ENCODE measurements at places on chromosomes 4 and X.

GRCh38 chr4:127533028-127533700 is 99.6 kb upstream of the INTU start:
- DNase-seq = no peak

DNA sequence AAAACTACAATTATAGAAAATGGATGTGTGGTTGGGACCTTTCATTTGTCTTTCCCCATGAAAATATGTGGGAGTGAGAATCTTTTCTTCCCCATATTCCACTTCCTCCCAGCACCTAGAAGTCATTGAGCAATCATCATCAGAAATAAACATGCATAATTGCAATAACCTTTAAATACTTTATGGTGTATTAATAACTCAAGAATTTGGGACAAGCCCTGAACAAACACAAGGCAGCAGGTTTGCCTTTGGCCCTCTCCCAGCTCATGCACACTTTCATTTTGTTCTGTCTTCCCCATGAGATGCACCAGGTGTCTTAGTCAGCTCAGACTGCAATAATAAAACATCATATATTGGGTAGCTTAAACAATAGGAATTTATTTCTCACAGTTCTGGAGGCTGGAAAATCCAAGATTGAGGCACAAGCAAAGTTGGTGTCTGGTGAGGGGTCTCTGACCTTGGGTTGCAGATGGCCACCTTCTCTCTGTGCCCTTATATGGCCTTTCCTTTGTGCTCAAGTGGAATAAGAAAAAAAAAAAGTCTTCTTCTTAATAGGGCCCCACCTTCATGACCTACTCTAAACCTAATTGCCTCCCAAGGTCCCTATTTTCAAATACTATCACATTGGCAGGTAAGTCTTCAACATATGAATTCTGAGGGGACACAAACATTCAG is 34.7 kb upstream of the TMEM184C start:
- DNase-seq = no peak

GRCh38 chr4:40238700-40239548 is 42.1 kb downstream of the RHOH start:
- DNase-seq = peak; percentile 84

DNA sequence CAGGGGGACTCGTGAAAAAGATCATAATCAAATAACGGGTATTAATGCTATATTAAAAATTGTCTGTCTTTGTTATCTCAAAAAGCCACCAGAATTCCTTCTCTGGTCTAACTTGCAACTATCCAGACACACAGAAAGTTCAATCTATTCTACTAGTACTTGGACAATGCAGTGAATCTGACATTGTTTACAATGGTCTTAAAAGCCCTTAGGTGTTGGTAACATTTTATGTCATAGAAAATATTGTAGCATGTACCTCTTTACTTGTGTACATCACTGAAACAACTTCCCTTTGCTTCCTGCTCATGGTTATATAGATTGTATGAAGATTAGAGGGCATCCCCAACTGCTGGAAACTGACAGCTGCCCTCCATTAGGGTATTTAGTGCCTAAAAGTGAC is 71.1 kb upstream of the PPP3CA start:
- no peak for DNase-seq

DNA sequence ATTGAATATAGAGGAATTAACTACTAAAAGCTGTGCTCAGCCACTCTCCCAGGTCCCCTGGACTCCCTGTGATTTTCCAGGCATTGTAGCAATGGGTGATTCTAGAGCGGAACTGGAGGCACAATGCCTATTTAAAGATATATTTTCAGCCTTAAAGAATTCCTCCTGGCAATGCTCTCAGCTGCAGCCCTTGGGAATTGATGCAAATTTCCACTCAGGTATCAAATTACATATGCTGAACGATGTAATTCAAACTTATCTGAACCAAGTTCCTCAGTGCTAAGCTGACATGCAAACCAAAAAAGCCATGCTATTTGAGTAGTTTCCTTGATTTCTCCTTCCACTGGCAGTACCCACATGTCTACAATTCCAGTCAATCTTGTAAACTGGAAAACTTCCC is 86.3 kb upstream of the GABRA3 start:
- DNase-seq = no peak

DNA sequence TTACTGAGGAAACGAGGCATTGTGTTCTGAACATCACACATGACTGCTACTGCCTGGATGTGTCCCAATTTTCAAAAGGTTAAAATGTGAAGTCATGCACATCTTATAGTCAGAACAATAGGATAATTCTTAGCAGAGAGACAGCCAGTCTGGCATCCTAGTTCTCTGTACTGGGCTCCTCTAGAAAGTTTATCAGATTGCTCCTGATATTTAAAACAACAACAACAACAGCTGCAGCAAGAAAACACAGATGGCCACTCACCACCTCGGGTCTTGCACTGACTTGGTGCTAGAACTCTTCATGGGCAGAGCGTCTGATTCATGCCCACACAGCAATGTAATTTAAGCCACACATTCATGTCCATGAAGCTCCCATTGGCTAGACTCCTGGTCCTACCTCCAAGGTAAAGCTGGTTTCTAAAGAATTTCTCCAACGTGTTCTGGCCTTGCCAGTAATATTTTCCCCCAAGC is 33.3 kb upstream of the SLC2A9 start:
- DNase-seq = no peak

GRCh38 chrX:19981947-19982346 is 8.9 kb downstream of the BCLAF3 start:
- DNase-seq = no peak

DNA sequence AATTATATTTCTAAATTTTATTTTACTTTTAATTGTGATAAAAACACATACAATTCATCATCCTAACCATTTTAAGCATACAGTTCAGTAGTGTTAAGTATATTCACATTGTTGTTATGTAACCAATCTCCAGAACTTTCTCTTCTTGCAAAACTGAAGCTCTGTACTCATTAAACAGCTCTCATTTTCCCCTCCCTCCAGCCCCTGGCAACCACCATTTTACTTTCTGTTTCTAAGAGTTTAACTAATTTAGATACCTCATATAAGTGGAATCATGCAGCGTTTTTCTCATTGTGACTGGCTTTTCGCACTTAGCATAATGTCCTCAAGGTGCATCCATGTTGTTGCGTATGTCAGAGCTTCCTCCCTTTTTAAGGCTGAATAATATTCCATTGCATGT is 46.7 kb upstream of the NDP start:
- DNase-seq = no peak

DNA sequence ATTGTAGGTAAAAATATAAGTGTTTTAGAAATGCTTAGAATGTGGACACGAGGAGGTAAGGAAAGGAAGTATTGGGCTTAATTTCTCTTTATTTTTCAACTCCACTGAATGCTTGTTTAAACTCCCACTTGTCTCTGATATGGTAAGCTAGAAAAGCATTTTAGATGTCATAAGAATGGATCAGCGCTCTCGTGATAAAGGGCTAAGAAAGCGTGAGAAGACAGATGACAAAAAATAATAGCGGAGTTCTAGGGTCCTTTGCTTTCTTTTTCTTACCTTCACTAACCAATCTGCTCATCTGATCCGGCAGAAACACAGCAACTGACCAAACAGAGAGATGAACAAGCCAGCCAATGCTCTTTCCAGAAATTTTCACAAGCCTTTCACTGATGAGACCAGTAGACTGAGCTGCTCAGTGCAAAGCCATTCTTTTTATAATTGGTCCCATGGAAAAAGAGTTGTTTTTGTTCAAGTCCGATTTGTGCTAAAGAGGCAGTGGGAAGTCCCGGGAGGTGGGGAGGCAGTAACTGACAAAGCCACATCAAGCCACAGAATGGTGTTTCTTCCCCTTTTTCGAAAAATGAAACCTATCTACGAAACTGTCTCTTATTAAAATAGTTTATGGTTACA is at the start of gene TASL:
TSS of gene TASL (minus strand) at position 405 of the 630 bp plus-strand sequence. CDS start 17,411 bp downstream, outside the sequence.
- DNase-seq = peak; percentile 33

DNA sequence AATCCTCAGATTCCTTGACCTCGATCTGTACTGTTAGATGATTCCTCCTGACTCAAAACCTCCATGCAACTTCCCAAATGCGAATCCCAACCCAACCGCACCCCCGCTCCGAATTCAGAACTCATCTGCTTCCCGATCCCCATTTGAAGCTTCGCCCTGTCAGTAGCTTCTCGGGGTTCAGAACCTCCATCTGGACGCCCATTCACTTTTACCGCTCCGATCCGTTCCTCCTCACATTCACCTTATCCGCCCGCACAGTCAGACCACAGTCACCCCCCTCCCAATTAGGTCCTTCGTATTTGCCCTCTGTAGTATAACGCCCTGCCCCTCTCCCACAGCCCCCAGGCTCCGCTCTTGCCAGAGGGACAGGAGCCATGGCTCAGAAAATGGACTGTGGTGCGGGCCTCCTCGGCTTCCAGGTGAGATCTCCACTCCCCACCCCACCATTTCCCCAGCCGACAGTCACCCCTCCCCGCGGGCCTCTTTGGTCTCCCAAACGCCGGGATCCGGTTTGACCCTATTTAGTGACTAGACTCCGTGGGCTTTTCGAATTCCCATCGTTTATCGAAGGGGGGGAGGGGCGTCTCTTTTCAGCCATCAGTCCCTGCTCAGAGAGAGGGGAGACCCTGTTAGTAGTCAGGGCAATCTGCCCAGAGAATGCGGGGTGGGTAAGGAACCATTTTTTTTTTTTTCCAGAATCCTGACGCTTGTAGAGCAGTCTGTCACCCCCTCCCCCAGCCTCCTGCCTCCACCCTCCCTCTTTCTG is 691 bp downstream of the MAGED1 start:
- DNase-seq = no peak

GRCh38 chrX:134607523-134607922 is 50.7 kb downstream of the PLAC1 start:
- DNase-seq = no peak

DNA sequence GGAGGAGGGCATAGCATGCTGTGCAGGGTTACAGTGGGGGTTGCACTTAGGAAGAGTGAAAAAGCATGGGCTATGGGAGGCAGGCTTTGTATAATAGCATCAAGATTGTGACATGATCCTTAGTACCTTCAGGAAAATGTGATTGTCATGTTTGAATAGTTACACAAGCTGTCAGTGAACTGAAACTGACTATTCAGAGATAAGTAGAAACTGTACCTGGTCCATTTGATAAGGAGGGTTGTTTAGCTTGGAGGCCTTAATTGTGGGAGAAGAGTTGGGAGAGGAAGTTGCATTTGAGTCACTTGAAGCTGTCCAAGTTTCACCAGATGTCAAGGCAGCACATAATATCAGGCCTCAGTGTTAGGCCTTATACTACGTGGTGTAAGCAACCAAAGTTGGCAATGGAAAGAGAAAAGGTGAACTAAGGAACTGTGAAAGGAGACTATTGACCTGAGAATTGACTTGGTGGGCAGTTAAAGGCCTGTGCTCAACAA is 85.0 kb downstream of the TEX13C start:
- DNase-seq = no peak

GRCh38 chr4:100391863-100392262 is 126.0 kb downstream of the EMCN start:
- DNase-seq = no peak

- peak; percentile 26 for DNase-seq
Observed at GRCh38 chr4:76377911-76378310, 43.0 kb downstream of the CCDC158 start.

DNA sequence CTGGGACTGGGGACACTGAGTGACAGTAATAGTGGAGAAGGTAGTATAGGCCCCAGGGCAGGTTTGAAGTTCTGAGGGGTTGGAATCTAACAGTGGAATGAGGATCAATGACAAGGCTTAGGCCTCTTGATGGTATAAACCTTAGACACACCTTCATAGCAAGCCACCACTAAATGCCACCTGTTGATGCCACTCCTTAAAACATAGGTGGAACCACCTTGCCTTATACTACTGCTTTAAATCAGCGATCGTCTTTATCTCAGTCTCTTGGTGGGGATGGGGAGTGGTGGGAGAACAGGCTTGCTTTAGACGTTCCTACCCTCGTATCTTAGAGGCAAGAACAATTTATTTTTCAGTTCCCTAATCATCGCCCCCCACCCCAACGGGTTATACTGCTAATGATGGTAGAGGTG is 1.2 kb downstream of the RAB33B start:
- DNase-seq = no peak

- no peak for DNase-seq
Observed at GRCh38 chr4:123671636-123672404, 275.2 kb downstream of the SPRY1 start.

DNA sequence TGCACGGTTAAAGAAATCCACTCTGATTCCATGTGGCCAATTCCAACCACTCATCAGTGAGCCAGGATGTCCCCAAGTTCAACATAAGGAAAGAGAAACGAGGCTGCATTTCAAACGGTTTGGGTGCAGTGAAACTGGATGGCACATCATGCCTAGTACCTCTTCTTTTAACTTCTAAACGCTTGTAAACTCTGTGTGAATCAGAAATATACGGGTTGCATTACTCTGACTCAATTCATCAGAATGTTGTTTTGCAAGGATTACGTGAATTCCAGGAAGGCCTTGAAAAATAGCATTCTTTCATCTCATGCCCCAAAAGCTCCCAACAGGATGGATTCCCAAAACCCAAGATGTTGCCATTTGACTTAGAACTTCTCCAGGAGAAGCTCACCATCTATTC is 270.4 kb downstream of the LDB2 start:
- no peak for DNase-seq

DNA sequence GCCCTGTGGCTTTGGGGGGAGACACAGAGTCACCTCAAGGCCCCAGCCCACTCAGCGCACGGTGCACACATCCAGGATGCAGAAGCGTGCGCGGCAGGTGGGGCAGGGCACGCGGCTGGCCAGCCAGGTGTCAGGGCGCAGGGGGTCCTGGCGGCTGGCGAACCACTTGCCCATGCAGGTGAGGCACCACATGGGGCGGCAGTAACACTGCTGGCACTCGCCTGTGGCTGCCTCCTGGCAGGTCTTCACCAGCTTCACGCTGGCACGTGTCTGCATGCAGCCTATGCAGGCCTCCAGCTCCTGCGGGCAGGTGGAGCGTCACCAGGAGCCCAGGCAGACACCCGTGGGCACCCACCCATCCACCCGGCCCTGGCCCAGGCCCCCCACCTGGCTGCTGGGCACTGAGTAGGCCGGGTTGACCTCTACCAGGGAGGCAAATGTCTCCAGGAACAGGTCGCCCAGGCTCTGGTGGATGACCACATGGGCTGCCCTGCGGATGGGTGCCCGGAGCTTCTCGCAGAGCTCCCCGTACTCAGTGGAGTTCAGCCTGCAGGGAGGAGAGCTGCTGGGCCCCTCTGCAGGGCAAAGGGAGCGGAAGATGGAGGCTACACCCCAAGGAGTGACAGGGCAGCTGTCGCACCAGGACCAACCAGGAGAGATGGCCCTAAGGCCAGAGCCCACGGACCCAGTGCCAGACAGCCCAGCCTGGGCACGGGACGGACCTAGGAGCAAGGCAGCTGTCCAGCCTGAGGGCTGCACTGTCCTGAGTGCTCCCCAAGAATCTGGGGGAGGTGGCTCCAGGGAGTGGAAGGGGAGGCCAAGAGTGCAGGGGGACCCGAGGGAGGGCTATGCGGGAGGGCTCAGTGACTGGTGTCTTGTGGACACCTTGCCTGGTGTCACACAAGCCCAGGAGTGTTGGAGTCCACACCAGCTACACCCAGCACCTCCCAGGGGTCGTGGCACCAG is 3.7 kb downstream of the TMEM129 start:
- DNase-seq = no peak

- DNase-seq = peak; percentile 18
Observed at GRCh38 chr4:148443512-148444295, 1.5 kb upstream of the NR3C2 start.

GRCh38 chrX:102712981-102713625 is 855 bp downstream of the GPRASP2 start:
- DNase-seq = no peak
